HT1080 (cell line): ENCODE measurements at places on chromosomes 5 and 9.

DNA sequence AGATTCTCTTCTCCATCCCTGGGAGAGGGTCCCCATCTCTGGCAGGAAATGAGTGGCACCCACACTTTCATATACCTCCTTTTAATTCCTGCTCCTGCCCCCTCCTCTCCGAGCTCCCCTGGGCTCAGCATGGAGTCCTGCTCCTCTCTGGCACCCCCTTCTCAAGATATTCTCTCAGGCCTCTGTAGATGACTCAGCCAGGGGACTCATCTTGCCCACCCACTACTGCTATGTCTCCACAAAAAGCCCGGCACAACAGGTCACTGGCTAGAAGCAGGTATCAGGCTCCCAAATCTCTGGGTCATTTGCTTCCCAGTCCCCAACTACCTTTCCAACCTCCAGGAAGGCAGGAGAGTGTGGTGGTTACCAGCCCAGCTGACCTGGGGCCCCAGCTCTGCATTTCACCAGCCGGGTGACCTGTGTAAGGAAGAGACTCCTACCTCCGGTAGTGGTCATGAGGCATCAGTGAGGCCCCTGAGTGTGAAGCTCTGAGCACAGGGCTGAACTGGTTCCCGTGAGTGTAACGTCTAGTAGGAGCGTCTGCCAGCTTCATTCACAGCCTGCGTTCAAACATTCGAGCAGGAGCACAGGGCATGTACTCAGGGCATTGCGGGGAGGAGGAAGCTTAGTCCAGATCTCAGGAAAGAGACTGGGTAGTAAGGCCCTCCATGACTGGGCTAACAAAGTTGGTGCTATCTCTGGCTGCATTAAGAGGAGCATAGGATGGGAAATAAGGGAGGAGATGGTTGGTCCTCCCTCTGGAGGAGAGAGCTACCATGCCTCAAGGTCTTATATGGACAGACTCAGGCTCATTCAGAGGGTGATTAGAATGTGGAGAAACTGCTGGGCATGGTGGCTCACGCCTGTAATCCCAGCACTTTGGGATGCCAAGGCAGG lies 63.7 kb downstream of the LMX1B start:
- no peak for DNase-seq

GRCh38 chr5:99037668-99038067 lies 108.9 kb upstream of the CHD1 start:
- peak; percentile 59 for DNase-seq

DNA sequence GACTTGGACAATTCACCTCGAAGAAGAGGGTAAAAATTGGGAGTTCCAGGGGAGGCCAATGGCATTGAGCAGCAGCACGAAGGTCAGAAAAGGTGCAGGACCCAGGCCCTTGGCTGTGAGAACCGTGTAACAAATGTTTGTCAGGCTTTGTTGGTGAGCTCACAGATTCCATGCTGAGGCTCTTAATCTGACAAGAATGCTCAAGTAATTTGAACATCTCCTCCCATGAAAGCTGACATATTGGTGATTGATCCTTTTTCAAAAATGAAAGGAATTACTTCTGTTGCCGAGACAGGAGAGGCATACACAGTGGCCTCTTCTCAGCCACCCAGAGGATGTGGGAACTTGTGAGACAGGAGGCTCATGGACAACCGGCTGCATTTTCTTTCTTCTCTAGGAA lies 11.6 kb downstream of the RAI14 start:
- no peak for DNase-seq

DNA sequence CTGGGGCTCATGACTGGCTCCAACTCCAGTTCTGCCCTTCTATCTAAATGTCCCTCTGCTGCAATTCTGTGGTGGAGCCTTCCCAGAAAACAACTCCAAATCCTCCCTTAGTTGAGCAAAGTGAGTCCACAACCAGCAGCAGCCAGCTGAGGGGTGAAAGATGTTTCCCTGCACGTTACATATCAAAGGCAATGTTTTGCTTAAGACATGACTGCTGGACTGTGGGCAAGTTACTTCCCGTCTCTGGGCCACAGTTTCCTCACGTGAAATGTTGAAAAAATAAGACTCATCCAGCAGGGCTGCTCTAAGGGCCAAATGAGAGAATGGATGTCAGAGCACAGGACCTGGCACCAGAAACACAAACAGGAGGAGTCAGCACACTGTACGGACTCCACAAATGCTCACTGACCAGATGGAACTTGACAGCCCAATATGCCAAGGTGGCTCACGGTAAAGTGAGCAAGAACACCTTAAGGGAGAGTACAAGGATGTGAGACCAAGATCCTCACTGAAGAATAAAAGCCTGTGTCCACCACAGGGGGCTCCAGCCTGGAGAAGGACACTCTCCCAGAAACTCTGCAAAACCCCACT lies 138.4 kb upstream of the ABCA1 start:
- no peak for DNase-seq

- no peak for DNase-seq
These were observed 293.1 kb upstream of the CDH6 start for GRCh38 chr5:30900367-30900766.

DNA sequence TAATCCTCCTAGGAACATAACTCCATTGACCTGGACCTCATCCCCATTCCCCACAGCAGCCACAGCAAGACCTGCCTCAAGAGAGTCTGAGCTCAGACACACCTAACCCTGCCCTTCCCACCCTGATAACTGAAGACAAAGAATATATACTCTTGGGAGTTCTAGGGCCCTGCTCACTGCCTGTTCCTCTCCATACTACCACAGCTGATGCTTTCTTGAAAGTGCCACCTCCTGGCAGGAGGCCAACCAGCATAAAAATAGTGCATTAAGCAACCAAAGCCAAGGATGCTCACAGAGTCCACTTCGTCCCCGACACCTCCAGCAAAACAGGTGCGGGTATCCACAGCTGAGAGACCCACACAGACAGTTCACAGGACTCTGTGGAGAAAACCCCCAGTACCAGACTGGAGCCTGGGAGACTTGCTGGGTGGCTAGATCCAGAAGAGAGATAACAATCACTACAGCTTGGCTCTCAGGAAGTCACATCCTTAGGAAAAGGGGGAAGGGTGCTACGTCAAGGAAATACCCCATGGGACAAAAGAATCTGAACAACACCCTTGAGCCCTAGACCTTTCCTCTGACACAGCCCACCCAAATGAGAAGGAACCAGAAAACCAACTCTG lies 23.5 kb downstream of the FAM114A2 start:
- DNase-seq, result no peak

- DNase-seq, result no peak
These were observed 16.7 kb downstream of the NXNL2 start for GRCh38 chr9:88551546-88552137.

GRCh38 chr9:89633404-89633803 lies 28.6 kb downstream of the GADD45G start:
- no peak for DNase-seq

DNA sequence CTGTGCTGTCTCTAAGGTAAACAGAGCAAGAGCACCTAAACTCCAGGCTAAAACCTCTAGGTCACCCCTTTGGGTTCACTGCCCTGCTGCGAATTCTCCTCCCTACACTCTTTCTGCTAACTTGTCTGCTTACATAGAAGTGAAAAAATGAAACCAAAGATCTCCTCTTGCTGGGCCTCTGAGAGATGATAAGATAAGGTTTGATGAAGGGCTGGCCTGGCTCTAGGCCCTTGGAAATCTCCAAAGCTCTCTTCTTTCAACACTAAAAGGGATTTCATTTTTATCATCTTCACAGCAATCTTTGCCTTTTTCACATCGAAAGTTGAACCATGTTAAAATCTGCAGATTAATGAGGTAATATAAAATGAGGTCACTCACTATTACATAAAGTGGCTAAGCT lies 450.8 kb upstream of the TLE4 start:
- DNase-seq, result no peak

DNA sequence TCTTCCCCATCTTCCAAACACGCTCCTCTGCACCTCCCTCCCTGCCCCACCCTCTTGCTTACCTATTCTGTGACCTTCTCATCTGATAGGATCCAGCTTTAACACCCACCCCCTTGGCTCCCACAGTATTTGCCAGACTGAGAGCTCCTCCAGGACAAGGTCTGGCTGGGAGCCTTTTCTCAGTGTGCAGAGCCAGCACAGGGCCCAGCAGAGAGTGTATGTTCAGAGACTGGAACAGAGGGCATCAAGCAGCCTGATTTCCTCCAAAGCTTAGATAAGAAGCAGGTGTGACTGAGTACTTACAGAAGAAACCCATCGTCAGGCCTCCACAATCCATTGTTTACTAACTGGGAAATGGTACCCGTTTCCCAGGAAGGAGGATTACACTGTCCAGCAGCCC lies 26.6 kb downstream of the LHX6 start:
- no peak for DNase-seq
